Fibroblast of skin of abdomen (primary cell): ENCODE measurements at places on chromosomes 6 and 20.
A peak's percentile ranks its signal among the peaks of the same experiment; 100 is the strongest.

DNA sequence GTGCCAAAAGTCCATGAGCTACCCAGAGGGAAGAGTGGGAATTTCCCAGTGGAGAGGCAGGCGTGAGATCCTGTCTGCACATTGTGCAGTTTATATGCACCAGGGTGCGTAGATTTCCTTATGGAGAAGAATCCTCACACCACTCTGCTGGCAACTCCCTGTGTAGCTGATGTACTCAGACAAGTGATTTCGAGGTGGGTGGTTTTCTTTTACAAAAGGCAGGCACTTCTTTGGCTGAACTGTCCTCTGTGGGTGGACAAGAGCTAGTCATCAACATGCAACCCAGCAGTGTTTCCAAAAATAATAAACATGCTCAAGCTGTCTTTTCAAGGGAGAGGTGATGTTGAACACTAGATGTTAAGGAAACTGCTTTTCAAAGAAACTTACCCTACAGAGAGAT lies 121.7 kb upstream of the NXT1 start:
- peak; percentile 17 for DNase-seq

- DNase-seq: peak; percentile 51
These were observed 56.4 kb downstream of the ZMYND8 start for GRCh38 chr20:47300071-47300470.

- no peak for DNase-seq
These were observed 138.7 kb downstream of the MYB start for GRCh38 chr6:135319819-135320218.

DNA sequence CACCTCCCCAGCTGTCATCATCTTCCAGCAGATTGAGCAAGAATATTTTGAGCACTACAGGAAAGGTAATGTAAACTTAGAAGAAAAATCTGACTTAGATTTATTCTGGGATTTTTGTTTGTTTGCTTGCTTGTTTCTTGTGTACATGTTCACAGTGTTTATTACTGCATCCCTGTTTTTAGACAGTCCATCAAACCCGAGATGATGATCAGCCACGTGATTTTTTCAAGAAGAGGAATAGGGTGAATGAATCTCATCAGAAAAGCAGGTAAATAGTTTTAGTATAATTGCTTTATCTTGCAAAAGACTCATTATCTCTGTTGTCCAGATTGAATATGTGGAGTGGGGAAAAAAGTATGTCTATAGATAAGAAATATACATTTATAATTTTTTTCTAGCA lies 2.1 kb downstream of the FAM217B start:
- DNase-seq: no peak

DNA sequence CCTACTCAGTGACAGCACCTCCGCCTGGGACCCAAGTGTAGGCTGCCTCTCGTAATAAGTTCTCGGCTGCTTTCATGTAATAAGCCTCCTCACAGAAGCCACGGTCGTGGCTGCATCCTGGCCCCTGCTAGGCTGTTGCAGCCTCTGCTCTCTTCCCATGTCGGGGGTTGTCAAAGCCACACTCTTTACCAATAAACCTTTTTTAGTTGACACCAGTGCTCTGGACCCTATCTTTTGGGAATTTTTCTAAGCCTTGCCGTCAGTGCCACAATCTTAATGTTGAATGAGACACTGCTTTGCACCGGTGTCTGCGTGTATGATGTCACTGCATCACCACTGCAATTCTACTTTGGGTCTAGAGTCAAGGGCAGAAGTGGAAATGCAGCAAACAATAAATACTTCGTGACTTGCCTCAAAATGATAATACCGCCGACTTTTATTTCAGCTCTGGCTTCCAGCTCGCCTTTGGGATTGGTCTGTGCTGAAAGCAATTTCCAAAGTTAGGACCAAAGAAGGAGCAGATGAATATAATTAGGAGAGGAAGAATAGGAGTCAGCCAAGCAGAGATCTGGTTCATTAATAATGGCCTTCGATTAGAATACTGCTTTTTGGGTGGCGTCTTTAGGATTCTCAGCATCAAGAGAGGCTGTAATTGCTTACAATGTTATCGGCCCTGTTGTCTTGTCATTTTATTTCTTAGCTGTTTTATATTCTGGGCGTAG lies 57.6 kb upstream of the CCN6 start:
- no peak for DNase-seq

- no peak for DNase-seq
These were observed 196.9 kb downstream of the NFATC2 start for GRCh38 chr20:51345601-51346101.

DNA sequence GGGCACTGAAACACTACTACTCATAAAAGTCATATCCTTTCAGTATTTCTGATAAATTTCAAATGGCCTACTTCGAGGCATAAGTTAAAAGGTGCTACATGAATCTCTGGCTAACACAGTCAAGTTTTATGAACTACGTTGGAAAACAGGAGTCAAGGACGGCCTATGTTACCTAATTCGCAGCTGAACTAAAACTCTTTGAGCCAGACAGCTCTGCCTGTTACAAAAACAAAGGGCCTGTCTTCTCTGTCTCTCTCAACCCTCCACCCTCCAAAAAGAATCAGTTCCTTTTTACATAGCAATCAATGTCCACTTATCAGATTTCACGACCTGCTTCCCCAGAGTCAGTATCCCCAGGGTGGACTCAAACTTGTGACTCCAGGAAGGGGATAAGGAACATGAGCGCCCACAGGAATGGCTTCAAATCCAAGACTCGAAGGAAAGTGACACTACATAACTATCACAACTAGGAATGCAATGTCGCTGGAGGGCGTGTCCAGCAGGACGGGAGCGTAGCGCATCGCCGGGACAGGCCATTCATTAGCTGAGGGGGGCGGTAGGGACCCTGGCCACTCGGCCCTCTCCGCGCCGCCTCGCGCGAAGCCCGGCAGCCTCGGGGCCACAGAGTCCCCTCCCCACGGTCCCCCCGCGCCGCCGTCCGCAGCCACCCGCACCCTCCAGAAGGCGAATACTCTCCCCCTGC lies 591 bp downstream of the IBTK start:
- DNase-seq: peak; percentile 47

GRCh38 chr6:136249811-136250685 lies at the start of gene MTFR2:
Gene MTFR2 (minus strand): TSS chr6:136250311. CDS start chr6:136249099, 1,212 bp downstream.
- DNase-seq: peak; percentile 99

- no peak for DNase-seq
These were observed 71.5 kb downstream of the NDUFAF5 start for GRCh38 chr20:13856354-13856753.

- DNase-seq: peak; percentile 13
These were observed 931 bp upstream of the MTCL3 start for GRCh38 chr6:127520066-127520465.

GRCh38 chr20:8523684-8524083 lies 391.6 kb downstream of the PLCB1 start:
- peak; percentile 10 for DNase-seq

GRCh38 chr6:131654326-131654725 lies 17.2 kb downstream of the ENPP3 start:
- no peak for DNase-seq

- no peak for DNase-seq
These were observed 742 bp downstream of the TBCC start for GRCh38 chr6:42745083-42745639.

DNA sequence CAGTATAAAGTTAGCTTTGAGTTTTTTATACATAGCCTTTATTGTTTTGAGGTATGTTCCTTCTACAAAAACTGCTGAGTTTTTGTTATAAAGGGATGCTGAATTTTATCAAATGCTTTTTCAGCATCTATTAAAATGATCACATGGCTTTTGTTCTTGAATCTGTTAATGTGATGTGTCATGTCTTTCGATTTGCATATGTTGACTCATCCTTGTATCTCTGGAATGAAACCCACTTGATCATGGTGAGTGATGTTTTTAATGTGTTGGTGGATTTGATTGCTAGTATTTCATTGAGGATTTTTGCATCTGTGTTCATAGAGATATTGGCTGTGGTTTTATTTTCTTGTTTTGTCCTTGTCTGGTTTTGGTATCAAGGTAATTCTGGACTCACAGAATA lies 24.7 kb upstream of the BLCAP start:
- peak; percentile 61 for DNase-seq

DNA sequence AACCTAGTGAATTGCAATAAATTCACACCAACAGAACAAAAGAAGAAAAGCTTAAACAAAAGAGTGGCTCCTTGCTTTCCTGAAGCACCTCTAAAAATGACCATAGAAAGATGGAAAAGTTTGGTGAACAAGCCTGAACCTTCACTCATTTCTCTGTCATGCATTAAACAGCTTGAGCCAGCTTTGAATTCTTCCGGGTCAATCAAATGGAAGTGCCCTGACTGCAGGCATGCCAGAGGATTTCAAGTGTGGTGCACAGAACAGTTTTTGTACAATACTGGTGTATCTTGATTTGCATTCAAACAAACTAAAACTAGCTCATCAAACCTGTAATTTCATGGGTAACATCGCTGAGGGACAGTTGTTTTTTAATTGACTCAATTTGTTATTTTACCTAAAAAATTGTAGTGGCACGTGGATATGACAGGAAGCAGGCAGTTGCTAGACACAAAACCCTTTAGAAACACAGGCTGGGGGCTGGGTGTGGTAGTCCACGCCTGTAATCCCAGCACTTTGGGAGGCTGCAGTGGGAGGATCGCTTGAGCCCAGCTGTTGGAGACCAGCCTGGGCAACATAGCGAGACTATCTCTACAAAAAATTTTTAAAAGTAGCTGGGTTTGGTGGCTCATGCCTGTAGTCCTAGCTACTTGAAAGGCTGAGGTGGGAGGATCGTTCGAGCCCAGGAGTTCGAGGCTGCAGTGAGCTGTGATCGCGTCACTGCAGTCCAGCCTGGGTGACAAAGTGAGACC lies 9.1 kb downstream of the CASS4 start:
- DNase-seq: no peak

- DNase-seq: no peak
These were observed 10.3 kb downstream of the DSE start for GRCh38 chr6:116381000-116381399.

DNA sequence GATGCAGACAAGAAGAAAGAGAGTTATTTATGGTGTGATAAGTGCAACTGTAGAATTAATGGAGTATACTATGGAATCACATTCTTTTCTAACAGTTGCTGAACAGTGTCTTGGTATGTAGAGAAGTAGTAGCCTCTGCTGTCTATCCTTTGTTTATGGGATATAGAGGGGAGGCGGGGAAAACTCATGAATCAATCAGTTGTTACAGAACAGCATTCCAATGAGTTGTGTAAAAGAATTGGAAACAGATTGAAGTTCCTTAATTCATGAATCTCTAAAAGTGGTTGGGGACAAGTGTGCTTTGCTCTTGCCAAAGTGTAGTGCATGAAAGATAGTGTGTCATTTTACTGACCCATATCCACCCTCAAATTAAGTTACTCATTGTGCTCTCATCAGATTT lies 77.7 kb downstream of the FLRT3 start:
- DNase-seq: peak; percentile 87

GRCh38 chr6:110688661-110689268 lies 126.5 kb downstream of the CDK19 start:
- no peak for DNase-seq

DNA sequence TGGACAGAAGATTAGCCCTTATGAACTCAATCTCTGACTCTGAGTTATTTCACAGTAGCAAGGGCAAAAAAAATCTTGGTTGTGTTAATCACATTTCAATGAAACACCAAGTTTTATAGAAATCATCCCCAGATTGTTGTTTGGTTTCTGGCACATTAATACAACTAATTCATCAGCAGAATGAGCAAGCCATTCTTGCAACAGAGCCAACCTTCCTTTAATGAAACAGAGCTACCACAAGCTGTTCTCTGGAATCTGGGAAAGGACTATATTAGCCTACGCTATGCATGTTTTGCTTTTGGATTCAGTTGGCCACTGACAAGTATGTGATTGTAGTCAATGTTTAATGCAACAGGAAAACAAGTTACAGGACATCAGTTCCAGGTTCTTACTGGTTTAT lies 13.8 kb upstream of the POPDC3 start:
- DNase-seq: peak; percentile 95

DNA sequence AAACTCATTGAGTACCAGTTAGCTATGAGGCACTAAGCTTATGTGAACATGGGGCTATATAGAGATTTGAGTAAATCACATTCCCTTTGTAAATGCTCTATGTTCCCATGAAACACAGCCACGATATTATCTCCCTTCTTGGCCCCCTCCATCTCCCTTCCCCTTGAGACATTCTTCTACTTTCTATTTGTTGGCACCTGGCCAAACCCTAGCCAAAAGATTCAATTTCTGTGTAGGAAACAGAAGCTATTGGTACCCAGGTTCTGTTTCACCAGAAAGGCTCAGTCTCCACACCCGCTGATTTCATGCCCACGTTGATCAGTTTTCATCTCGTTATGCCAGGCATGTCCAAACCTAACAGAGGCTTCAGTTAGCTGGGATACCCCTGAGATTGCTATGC lies 145.5 kb upstream of the LAMP5 start:
- DNase-seq: no peak

GRCh38 chr6:23642849-23643248 lies 483.2 kb upstream of the NRSN1 start:
- DNase-seq: no peak

GRCh38 chr6:13349811-13350506 lies 21.6 kb upstream of the TBC1D7 start:
- no peak for DNase-seq

DNA sequence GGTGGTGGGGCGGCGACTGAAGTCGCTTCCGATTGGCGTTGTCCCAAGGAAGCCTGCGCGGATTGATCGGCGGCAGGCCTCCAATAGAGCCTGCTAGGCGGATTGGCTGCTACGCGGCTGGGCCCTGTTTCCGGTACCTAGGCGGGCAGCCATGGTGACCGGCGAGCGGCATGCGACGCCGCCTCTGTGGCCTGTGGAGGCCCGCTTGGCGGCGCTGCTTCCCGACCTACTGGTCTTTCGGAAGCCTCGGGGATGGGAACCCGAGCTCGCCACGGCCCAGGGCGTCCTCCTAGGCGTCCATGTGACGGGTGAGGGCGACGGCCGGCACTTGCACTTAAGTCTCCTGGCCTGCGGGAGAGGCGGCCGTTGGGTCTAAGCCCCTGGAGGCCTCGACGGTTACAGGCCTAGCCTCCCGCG lies 28.1 kb downstream of the NFYA start:
- no peak for DNase-seq

- no peak for DNase-seq
These were observed 18.4 kb downstream of the STX16 start for GRCh38 chr20:58669287-58670006.

DNA sequence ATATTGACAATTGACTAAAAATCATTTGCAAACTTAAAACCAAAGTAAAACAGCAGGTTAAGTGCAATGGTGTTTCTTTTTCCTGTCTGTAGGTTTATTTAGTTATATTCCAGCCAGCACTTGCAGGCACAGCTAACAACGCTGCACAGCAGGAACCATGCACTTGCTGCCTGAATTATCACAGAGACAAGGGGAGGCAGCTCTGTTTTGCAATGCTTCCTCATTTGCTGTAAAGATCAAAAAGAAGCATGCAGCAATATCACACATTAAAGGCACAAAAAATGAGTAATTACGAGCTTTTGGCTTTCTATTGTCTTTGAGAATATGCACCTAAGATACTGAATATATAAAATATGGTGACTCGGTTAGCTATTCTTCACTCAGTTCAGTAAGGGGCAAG lies 241.9 kb downstream of the EPHA7 start:
- no peak for DNase-seq

GRCh38 chr6:143594647-143595046 lies 83.1 kb upstream of the PHACTR2 start:
- no peak for DNase-seq
